Activated naive CD4-positive, alpha-beta T cell treated with anti-CD3 and anti-CD28 coated beads, Interleukin-2, amount 50 U/mL, for 16 hours (primary cell): ENCODE measurements at places on chromosomes 3 and 15.

GRCh38 chr3:58623961-58624360 lies 42.6 kb downstream of the FAM3D start:
- DNase-seq: no peak

DNA sequence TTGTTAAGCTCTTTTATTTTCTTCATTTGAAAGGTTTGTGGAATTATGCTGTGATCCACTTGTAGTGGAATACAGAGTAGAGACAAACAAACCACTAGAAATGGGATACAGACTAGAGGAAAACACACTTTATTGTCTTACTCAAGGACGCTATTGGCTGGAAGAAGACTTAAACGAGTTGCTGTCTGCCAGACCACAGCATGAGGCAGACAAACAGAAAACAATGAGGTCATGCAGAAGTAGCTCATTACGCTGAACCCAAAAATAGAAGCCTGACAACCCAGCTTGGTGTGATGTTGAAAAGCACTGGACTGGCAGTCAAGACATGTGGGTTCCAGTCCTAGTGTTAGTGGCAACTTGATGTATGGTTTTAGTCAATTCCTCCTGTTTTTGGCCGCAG lies 62.4 kb upstream of the P3H2 start:
- DNase-seq: no peak

DNA sequence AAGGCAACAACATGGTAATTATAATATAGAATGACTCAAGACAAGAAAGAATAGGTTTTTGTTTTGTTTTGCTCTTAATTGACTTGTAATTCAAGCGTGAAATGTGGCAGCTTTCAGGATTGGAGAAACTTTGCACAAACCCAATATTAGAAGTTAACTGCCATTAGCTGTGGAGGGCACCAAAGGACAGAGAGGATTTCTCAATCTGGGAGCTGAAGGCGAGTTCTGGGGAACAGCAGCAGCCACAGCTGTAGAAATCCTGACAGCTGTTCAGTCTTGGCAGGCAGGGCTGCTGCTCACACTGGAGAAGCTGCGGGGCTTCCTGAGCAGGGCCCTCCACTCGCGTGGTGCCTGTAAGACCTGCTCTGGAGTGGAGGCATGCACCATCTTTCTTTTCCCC lies 182.2 kb upstream of the IL12A start:
- no peak for DNase-seq

DNA sequence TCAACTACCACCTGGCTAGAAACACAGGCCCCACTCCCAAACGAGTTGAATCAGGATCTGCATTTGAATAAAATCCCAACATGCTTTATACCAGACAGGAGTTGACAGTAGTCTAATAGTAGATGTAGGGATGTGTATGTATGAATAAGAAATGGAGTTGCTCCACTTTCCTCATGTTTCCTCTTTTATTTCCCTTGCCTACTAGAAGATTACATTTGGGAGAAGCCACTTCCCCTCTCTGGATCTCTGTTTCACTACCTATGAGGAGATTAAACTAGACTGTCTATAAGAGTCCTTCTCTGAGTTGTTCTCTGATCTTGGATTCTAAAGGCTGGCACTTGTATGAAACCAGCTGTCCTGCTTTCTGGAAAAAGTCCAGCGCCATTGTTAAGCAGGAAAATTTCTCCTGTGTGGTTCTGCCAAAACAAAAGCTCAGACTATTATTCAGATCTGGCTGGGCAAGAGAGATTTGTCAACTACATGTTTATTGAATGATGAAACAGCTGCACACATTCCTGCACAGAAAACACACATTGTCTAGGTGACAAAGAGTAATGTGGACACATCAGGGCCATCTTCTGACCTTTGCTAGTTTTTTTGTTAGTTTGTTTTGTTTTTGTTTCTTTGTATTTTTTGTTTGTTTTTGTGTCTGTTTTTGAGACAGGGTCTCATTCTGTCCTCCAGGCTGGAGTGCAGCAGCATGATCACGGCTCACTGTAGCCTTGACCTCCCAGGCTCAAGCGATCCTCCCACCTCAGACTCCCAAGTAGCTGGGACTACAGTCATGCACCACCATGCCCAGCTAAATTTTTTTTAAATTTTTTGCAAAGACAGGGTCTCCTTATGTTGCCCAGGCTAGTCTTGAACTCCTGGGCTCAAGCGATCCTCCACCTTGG lies 29.9 kb downstream of the ACP3 start:
- no peak for DNase-seq

- DNase-seq: no peak
These were observed 27.6 kb downstream of the OPA1 start for GRCh38 chr3:193620650-193621049.

DNA sequence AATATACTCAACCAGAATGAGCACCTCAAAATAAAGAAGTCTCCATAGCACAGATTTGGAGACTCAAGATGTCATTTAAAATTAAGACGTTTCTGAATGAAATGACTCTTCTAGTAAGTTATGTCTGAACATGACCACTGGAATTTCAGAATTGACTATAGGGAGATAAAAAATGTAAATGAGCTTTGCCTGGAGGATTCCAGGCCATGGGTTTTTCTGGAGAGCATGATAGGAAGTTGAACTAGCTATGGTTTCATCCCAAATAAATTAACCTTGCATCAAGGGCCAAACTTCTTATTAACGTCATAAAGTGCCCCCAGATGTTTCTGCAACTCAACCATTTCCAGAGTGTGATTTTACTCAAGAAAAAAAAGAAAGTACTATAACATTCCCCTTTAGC lies 222.6 kb upstream of the NR2F2 start:
- no peak for DNase-seq

DNA sequence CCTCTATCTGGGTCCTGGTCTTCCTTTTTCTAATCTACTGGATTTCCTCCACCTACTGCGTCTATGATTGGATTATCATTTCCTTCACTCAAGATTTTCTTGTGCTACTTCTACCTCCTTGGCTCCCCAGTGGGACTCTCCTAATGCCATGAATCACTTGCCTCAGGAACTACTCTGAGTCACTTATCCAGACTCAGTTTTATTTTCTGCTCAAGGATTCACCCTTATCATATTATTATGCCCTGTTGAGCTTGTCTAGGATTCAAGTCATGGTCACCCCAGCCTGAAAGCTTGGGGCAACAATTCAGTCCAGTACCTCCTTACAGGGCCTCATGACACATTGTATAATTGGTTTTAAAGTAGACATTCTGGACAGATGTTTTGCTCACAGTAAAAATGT lies 968.1 kb downstream of the ROBO1 start:
- DNase-seq: no peak
